ENCODE measurements at places on chromosomes 11 and 22.

DNA sequence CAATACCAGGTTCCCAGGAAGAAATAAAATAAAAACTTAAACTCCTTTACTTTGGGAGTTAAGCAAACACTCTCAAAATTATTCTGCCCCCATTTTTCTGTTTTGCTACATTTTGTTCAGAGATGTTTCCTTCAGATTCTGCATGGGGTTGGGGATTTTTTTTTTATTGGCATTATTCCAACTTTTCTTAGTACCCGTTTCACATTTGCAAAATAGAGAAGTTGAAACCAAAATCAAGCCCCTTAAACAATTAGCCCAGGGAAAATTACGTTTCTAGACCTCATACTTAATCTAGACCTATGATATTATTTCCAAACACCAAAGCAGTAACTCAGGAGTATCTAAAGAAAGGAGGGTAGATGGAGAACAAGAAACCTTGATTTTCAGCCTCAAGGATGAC is 20.6 kb upstream of the MS4A7 start:
- DNase-seq: no peak

- DNase-seq: no peak
Measured at GRCh38 chr11:97751952-97752351, 1268.8 kb upstream of the CNTN5 start.

- peak; percentile 78 for DNase-seq
Measured at GRCh38 chr11:126327281-126328000, 23.6 kb downstream of the DCPS start.

GRCh38 chr11:94678901-94679300 is 89.3 kb upstream of the AMOTL1 start:
- DNase-seq: no peak

DNA sequence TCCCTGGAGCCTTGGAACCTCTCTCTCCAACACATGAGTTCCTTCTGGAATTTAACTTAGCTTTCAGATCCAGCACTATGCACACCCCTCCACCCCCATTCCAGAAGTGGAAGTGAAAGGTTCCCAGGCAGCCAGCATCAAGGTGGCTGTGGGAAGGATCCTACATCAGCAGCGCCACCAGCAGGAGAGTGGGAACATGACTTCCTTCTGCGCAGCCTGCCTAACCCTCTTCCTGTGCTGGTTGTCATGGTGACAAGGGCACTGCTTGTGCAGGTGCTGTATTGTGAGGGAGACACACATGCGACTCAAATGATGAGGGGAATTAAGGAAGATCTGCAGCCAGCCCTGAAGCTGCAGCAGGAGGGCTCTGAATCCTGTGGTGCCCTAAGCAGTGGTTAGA is 904.5 kb upstream of the API5 start:
- DNase-seq: peak; percentile 2

GRCh38 chr11:75223954-75224643 is 16.5 kb upstream of the TPBGL start:
- peak; percentile 49 for DNase-seq

All from kidney tubule cell (primary cell).